ENCODE measurements at places on chromosomes 12 and 14. TPM values are rescaled to one million over a fixed set of nuclear protein-coding genes. Genes with fewer than 3 reads are reported as not detected.

- DNase-seq, result no peak
These were observed 67.0 kb upstream of the TTC7B start for GRCh38 chr14:90883197-90883596.

- no peak for DNase-seq
These were observed 27.2 kb upstream of the ANO4 start for GRCh38 chr12:100767371-100767770.

TMEM63C gene
- not detected for total RNA-seq

OR6C3 gene
- not detected for total RNA-seq

- no peak for DNase-seq
These were observed 33.7 kb upstream of the PYGL start for GRCh38 chr14:50977863-50978528.

GRCh38 chr12:2263901-2264300 is 211.1 kb downstream of the CACNA1C start:
- no peak for DNase-seq

TM7SF3 gene
- total RNA-seq, result 101 TPM

GRCh38 chr14:55051165-55051422 is 353 bp upstream of the MAPK1IP1L start:
- DNase-seq, result no peak

CELA1 gene
- not detected for total RNA-seq
